ENCODE measurements at places on chromosomes 5 and 9.

DNA sequence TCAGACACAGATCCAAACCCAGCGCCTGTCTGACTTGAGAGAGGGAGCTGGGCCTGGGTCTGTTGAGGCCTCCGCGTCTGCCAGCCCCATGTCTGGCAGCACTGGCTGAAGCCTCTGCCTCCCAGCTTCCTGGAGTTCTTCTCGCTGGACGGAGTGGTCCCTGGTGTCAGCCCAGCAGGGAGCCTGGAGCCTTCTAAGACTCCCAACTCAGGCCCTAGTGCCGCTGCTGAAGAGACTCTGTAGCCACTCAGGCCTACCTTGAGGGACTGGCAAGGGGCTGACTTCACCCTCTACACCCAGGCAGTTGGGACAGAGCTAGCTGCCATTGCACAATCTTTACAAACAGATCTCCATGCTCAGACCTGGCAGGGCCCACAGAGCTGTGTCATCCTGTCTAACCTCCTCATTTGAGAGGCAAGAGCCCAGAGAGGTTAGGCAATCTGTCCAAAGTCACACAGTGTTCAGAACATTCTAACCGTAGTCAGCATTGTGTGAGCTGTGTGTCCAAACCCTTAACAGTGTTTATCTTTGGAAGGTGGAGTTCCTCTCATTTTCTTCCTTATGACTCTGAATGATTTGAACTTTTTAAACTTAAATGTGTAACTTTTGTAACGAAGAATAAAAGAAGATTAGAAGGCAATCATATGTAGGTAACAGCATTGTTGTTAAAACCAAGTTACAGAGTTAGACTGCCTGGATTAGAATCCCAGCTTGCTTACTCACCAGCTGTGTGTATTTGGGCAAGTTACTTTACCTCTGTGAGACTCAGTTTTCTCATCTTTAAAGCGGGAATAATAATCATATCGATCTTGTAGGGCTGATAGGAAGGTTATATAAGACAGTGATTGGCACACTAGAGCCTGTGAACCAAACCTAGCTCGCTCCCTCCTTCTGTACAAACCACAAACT is 4.6 kb upstream of the DUSP1 start:
- no peak overlapping the region for H3K27ac ChIP-seq
- H3K4me1 ChIP-seq, result peaks cover 55% of the 10 kb centered on the region
- no peak for DNase-seq
- H3K36me3 ChIP-seq, result peaks cover 3% of the 10 kb centered on the region
- H3K4me3 ChIP-seq, result no peak overlapping the region
- no peaks in the 10 kb centered on the region for H3K27me3 ChIP-seq

GRCh38 chr5:108726446-108727235 is 21.1 kb upstream of the FER start:
- peak overlapping the region; percentile 96 for H3K27ac ChIP-seq
- H3K27me3 ChIP-seq, result no peaks in the 10 kb centered on the region
- H3K4me3 ChIP-seq, result peak overlapping the region; percentile 85
- H3K36me3 ChIP-seq, result peaks cover 5% of the 10 kb centered on the region

GRCh38 chr5:110094548-110094947 is 404.8 kb downstream of the MAN2A1 start:
- no peak overlapping the region for H3K27ac ChIP-seq
- H3K4me1 ChIP-seq, result no peaks in the 10 kb centered on the region
- no peak overlapping the region for H3K4me3 ChIP-seq
- no peaks in the 10 kb centered on the region for H3K27me3 ChIP-seq
- DNase-seq, result no peak
- H3K36me3 ChIP-seq, result no peaks in the 10 kb centered on the region

DNA sequence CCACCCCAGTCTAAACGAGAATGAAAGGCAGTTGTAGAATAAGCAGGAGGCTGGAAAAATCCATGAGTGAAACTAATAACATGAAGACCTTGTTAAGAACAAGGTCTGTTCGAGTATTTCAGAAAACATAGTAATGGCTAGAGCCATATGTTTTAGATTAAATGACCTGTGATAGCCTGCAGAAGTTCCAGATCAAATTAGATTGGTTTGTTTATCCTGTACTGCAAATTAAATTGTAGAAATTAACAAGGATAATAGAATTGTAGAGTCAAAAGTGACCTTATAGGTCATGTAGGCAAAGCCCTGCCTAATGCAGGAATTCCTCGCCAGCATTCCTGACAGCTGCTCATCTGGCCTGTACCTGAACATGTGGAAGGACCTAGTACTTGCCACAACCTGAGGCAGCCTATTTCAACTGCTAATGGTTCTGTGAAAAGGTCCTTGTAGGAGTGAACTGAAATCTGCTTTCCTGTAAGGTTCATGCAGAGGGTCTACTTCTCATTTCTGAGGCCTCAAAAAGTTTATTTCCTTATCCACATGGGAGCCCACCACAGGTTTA is 17.2 kb downstream of the LIX1 start:
- H3K27ac ChIP-seq, result no peak overlapping the region
- DNase-seq, result no peak
- peaks cover 7% of the 10 kb centered on the region for H3K4me1 ChIP-seq
- no peaks in the 10 kb centered on the region for H3K27me3 ChIP-seq
- no peak overlapping the region for H3K4me3 ChIP-seq

GRCh38 chr5:1052641-1053390 is 44.2 kb downstream of the NKD2 start:
- no peak overlapping the region for H3K4me3 ChIP-seq
- peaks cover 36% of the 10 kb centered on the region for H3K36me3 ChIP-seq
- DNase-seq, result no peak
- H3K4me1 ChIP-seq, result no peaks in the 10 kb centered on the region

DNA sequence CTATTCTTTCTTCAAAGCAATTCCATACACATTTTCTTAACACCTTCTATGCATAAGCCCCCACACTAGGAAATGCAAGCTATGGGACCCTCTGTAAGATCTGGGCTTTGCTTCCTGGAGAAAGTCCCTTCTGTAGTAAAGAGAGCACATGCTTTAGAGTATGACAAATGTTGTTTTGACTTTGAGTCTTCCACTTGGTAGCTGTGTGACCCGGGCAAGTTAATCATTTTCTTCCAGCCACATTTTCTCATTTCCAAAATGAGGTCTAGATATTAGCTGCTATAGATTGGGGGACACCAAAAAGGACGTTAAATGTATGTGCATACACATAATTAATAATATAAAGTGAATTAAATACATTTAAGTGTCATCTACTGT is 334.0 kb downstream of the NFIB start:
- no peaks in the 10 kb centered on the region for H3K4me1 ChIP-seq
- no peaks in the 10 kb centered on the region for H3K36me3 ChIP-seq
- no peak for DNase-seq
- no peaks in the 10 kb centered on the region for H3K27me3 ChIP-seq

DNA sequence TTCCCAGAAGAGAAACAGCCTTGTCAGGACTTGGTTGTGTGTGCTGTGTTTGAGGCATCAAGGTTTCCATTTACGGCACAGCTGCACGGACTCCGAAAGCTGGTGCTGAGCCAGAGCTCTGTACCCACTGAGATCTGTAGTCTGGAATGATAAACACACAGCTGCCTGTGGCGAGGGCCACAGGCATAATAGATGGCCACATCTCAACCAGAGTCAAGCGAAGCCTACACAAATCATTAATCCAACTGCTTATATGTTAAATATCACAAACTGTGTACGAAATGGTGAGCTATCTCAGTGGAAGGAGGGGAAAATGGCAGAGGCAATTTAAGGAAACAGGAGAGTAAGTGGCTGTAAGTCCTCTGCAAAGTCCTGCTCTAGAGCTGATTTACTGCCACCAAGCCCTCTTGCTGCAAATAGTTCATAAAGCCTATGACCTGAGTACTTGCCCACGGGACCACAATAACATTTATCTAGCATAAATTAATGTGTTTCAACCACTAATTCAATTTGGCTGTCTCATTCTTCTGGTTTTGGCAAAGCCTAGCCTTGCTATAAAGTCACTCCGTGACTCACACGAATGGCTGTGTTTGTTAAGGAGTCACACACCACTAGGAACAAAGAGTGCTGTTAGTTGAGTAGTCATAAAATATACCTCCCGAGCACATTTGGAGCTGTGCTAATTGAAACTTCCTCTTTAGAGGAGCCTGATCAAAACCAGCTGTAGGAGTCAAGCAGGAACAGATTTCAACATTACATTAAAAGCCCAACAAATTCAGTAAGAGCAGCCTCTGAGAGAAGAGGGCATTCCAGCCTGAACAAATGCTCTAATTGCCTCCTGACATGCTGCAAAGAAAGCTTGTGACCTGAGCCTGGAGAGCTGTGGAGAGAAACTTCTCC is 738.6 kb upstream of the ZNF608 start:
- peaks cover 7% of the 10 kb centered on the region for H3K27me3 ChIP-seq
- H3K27ac ChIP-seq, result no peak overlapping the region
- no peak overlapping the region for H3K4me3 ChIP-seq
- DNase-seq, result no peak

DNA sequence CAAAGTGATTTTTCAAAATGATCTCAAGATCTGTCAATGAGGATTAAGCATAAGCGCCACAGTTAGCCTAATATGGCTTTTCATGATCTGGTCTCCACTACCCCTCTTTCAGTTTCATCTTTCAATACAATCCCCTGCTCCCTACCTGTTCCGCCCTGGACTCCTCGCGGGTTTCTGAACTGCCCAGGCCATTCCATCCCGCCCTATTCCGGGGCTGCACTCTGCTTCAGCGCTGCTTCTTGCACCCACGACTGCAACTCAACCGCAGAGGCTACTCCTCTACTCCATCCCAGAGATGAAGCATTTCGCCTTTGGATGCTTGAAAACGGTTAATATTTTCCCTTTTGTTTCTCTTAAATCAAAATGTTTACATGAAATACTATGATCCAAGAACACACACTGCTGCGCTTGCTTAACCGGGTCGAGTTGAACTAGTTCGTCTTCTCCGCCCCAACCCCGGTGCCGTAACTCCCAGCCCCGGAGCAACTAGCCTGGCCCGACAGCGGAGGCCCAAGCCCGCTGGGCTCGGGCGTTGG is 716 bp upstream of the OTULIN start:
- peaks cover 41% of the 10 kb centered on the region for H3K36me3 ChIP-seq
- peak; percentile 29 for DNase-seq
- H3K27ac ChIP-seq, result peak overlapping the region; percentile 99
- H3K4me3 ChIP-seq, result peak overlapping the region; percentile 97
- H3K27me3 ChIP-seq, result no peaks in the 10 kb centered on the region
- peaks cover 86% of the 10 kb centered on the region for H3K4me1 ChIP-seq

DNA sequence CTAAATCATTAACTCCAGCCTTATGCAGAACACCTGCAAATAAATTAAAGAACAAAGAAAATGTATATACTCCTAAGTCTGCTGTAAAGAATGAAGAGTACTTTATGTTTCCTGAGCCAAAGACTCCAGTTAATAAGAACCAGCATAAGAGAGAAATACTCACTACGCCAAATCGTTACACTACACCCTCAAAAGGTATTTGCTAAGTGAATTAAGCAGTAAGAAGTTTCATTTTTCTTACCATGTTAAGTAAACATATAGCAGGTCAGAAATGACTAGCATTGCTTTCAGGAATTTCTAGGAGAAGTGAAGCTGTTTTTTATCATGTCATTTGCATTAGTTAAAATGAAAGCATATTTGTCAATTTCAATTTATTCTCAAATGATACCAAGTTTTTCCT is 92.7 kb downstream of the MELK start:
- H3K36me3 ChIP-seq, result no peaks in the 10 kb centered on the region
- H3K27ac ChIP-seq, result no peak overlapping the region
- peaks cover 10% of the 10 kb centered on the region for H3K4me1 ChIP-seq
- H3K27me3 ChIP-seq, result no peaks in the 10 kb centered on the region
- H3K4me3 ChIP-seq, result no peak overlapping the region

DNA sequence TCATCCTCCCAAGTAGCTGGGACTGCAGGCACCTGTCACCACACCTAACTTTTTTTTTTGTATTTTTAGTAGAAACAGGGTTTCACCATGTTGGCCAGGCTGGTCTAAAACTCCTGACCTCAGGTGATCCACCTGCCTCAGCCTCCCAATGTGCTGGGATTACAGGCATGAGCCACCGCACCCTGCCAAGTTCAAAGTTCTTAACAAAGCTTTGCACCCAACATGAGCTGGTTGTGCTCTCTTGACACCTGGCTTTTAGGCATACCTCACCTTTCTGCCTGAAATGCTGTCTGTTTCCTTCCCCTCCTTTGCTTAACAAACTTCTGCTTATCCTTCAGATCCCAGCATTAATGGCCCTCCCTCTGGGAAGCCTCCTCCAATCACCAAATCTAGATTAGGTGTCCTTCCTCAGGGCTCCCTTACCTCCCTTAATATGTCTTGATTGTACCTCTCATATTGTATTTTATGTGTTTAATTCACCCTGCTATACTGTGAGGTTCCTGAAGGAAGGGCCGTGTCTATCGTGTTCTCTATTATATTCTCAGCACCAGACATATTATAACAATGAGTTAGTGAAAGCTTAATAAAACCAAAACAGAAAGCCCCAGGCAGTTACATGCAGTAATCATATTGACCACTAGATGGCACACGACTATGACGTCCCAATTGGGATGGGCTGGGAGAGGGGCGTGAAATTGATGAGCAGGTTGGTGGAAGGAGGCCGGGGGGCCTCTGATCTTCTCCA is 62.9 kb upstream of the PPARGC1B start:
- no peaks in the 10 kb centered on the region for H3K27me3 ChIP-seq
- DNase-seq, result no peak
- H3K4me3 ChIP-seq, result no peak overlapping the region
- H3K36me3 ChIP-seq, result peaks cover 2% of the 10 kb centered on the region
- H3K27ac ChIP-seq, result no peak overlapping the region

DNA sequence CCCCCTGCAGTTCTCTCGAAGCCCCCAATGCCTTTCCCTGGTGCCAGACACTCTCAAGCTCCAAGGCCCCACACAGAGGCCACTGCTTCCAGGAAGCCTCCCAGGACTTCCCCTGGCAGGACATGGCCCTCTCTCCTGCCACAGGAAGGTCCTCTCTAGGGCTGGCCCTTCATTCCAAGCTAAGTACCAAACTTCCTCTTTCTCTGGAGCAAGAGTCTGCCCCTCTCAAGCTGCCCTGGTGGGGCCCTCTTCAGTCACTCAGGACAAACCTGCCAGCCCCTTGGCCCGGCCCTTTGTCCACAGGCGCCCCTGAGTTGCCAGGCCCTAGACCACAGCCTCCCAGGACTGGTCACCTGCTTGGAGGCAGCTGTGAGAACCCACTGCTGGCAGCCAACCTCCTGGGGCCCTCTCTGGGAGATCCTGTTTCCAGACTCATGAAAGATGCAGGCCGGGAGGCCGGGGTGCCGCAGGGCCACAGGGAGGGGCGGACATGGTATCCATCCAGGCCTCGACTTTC is 6.6 kb downstream of the NINJ1 start:
- peak; percentile 14 for DNase-seq
- no peak overlapping the region for H3K27ac ChIP-seq
- H3K4me1 ChIP-seq, result peaks cover 21% of the 10 kb centered on the region
- H3K4me3 ChIP-seq, result no peak overlapping the region
- no peaks in the 10 kb centered on the region for H3K27me3 ChIP-seq

DNA sequence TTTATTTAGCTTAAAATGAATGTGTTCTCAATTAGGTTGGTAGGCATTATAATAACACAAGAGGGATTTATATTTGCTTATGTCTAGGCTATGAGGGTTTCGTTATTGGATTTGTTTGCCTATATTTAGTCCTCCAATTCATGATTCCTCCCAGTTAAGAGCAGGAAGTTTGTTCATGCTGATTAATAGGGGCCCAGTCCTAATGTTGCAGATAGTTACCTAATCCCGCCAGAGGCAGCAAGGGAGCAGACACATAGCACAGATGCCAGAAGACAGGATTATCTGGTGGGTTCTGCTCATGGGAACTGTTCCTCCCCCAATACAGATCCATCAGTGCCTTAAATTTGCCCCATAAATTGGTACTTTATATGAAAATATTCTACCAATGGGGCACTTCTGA is 100.8 kb upstream of the TLE4 start:
- no peak for DNase-seq
- no peak overlapping the region for H3K4me3 ChIP-seq
- no peaks in the 10 kb centered on the region for H3K27me3 ChIP-seq
- H3K36me3 ChIP-seq, result no peaks in the 10 kb centered on the region

Measured in activated B cell treated with CpG ODN at 0.5 μM for 24 hours (primary cell).